C1 segment of cervical spinal cord (tissue), 14 donors: ENCODE measurements at places on chromosomes 2 and 18.

DNA sequence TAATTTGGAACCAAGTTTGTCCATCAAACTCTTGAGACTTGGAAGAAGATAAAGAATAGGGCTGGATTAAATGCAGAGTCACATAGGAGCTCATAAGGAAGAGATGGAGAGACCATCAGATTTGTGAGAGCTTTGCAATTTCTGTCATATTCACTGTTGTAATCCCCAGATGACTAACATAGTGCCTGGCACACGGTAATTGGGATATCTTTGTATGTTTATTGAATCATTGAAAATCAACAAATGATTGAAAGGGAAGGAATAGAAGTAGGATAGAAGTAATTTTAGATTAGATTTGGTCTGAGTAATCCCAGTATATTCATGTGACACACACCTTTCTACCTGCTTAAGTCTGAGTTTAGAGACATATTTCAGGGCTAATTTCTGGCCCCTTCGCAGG, 75.4 kb downstream of the LCLAT1 start:
- no peak for DNase-seq

DNA sequence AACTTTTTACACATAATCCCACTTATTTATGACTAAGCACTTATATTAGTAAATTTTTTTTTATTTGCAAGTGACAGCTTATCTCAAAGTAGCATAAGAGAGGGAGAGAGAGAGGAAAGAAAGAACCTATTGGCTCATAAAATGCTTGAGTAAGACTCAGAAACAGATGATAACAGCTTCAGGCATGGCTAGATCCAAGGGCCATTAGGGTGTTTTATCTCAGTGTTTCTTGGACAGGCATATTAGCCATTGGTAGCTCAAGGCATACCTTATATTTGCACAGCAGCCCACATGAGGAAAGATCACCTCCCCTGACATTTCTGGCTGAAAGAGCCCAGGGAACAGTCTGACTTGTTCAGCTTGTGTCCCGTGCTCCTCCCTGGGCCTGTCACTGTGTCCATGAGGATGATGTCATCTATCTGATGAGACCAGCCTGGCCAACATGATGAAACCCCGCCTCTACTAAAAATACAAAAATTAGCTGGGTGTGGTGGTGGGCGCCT, 64.4 kb downstream of the IL1R2 start:
- DNase-seq: no peak

GRCh38 chr18:10047237-10047636, 133.4 kb downstream of the VAPA start:
- DNase-seq: no peak

DNA sequence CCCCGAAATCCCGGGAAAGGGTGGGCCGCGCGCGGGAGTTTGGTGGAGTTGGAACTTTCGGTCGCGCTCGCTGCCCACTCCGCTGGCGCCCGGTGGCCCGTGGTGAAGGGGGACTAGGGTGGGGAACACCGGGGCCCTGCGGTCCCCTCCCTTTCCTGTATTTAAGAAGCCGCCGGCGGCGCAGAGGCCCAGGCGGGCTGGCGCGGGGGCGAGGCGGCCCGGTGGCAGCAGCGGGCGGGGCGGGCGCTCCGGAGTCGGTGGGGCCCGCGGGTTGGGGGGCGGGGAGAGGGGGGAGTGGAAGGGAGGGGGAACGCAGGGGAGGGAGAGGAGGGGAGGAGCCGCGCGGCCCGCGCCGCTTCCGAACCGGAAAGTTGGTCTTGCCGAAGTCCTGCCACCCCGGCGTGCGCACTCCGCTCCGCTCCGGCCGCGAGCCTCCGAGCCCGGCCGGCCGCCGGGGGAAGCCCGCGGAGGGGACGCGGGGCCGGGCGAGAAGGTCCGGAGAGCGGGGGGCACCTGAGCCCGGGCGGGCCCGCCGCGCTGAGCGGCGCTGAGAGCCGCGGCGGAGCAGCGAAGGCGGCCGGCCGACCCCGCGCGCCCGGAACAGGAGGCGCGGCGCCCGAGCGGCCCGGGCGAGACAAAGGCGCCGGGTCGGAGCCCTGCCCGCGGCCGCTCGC, 425 bp upstream of the SALL3 start:
- peak; percentile 70 for DNase-seq

- DNase-seq: no peak
Observed at GRCh38 chr2:168687314-168687713, 115.1 kb upstream of the NOSTRIN start.

DNA sequence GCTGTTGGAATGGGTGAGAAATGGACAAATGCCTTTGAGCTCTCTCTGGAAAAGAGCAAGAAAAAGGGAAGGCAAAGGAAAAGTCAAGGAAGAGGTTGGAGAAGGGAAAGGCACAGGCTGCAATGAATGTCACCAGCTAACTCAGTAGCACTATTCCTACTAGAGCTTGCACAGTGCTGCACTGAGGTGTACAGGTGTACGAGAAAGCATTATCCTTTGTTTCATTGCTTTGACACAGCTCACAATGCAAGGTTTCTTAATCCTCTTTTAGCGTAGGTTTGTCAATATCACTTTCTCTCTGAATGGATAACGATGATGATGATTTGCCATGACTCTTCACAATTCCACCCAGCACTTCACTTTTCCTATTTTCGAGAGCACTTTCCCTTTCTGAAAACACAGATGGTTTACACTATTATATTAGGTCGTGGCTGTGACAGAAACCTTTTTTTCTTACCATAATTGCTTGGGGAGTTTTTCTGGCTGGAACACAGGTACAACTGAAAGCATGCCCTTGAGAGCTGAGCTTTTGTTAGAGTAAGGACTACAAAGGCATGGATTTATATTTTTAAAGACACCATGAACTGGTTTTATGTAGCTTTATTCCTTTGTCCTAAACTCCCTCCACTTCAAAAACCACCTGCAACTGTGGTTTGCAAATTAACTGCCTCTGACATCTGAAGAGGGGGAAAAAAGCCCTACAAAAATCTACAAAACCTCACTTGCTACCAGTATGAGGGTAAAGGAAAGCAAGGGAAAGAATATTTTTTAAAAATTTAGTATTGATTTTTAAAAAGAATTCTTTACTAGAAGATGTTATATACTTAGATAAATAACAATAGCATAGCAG, 265.5 kb downstream of the TGIF1 start:
- DNase-seq: no peak

GRCh38 chr18:62425465-62426190, 97.2 kb upstream of the ZCCHC2 start:
- DNase-seq: no peak

- no peak for DNase-seq
Observed at GRCh38 chr2:160209516-160209856, 9.4 kb upstream of the ITGB6 start.

- no peak for DNase-seq
Observed at GRCh38 chr2:10935953-10936942, 24.5 kb downstream of the KCNF1 start.

GRCh38 chr2:197675246-197675645, at the start of gene RFTN2:
Gene RFTN2 (minus strand): TSS chr2:197675587. CDS start chr2:197675458, 129 bp downstream.
- no peak for DNase-seq

DNA sequence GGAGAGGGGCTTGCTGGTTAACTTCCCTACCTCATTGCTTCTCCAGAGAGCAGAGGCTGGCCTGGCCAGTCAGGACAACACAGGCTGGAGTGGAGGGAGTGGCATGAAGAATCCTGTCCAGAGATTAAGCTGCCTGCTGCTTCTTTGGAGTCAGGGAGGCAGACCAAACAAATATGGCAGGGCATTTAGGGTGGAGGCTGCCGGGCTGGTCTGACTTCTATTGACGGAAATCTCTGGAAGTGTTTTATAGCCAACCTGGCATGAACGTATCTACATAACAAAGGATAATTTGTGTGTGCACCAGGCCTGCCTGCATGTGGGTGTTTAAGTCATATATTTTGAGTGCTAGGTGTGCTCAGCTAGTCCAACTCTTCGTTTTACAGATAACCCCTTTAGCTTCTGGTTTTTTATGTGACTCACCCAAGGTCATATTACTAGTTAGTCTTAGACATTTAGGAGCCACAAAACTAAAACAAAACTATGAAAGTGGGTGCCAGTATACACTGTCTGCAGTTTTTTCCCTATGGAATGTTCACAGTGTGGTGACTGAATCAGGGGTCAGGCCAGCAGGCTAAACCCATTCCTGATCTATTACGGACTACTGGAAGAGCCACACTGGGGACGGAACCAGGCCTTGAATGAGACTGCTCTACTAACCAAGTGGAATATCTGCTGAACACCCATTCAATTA, 5.5 kb downstream of the NPC1 start:
- no peak for DNase-seq

- DNase-seq: peak; percentile 76
Observed at GRCh38 chr2:45643543-45644542, 7.6 kb upstream of the PRKCE start.

DNA sequence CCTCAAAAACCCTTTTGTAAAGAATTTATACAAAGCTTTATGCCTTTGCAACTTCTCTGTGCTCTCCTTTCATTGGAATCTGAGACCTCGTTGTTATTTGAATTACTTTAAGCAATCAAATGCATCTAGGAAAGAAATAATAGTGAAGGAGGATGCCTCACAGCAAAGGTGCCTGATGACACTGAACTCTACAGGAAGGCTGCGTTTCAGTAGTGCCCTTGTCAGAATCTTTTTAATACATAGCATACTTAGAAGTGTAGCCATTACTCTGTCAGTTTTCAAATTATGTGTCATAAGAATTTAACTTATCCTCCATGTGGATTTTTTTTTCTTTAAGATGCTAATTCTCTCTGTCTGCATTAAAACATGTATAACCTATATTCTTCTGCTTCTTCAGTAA, 9.6 kb upstream of the LYPD6B start:
- no peak for DNase-seq

GRCh38 chr2:21263622-21264021, 139.9 kb downstream of the TDRD15 start:
- DNase-seq: peak; percentile 68

DNA sequence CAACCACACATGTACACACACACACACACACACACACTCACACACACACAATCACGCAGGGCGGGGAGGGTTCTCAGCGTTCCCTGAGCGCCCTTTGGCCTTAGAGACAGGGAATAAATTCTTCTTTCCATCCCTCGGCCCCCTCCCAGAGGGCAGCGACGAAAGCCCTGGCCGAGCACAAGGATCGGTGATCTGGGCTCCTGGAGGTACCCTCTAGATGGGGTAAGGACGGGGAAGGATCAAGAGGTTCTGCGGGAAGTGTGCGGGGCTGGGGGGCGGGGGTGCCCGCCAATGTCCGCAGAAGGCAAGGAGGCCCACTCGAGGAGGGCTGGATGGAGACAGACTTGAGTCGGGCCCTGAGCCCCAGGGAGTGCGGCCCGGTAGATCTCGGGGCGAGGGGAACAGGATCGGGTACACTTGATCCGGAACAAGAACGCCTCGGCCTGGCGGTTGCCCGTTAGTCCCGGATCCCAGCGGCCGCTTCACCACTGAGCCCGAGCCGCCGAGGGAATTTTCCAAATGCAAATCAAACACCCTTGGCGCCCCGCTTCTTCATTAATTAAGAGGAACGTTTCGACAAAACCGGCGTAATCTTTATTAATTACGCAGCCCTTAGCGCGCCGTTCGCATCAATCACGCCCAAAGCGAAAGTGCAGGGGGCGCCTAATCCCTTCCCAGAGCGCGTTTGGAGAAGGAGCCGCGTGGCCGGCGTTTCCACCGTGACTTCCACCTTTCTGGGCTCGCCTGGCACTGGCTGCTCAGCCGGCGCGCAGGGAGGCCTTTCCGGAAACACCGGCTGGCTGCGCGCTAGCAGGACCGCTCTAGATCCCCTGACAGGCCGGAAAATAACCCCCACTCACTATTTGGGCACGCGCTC, 7.0 kb upstream of the PAX3 start:
- no peak for DNase-seq

- DNase-seq: no peak
Observed at GRCh38 chr2:6648596-6649247, 217.0 kb downstream of the CMPK2 start.

DNA sequence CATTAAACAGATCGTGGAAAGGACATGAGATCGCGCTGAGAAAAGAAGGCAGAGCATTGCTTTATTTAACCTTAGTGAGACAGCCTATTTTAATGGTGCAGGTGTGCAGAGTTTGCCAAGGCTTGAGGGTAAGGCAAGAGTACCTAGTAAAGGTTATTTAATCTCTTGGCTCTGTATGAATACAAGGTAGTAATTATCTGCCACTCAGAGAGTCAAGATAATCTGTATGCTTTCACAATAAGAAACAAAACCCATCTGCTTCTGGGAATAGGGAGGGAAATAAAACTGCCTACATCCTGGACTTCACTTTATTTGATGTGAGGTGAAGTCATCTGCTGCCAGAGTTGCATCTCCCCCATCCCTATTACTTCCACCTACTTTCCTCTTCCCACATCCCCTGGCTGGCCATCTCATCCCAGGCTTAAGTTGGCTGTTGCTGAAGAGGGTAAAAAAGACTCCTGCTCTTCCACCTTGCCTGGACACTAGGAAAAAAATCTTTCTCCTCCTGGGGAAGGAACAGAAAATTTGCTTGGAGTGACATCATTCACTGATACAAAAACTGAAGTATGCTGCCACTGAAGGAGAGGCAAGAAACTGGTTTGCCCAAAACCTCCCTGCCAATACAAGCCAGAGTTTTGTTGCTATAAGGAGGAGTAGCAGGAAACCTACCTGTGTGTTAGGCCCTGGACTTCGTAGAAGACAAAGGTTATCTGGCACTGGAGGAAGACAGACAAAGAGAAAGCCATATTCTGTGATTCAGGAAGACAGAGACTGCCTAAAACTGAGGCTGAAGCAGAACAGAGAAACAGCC, 35.8 kb upstream of the ARHGAP25 start:
- DNase-seq: no peak

- DNase-seq: no peak
Observed at GRCh38 chr2:233428438-233428837, 74.1 kb downstream of the DGKD start.

- DNase-seq: no peak
Observed at GRCh38 chr2:229971298-229971790, 49.0 kb downstream of the FBXO36 start.

GRCh38 chr2:166439078-166439477, 55.0 kb downstream of the SCN7A start:
- DNase-seq: no peak

DNA sequence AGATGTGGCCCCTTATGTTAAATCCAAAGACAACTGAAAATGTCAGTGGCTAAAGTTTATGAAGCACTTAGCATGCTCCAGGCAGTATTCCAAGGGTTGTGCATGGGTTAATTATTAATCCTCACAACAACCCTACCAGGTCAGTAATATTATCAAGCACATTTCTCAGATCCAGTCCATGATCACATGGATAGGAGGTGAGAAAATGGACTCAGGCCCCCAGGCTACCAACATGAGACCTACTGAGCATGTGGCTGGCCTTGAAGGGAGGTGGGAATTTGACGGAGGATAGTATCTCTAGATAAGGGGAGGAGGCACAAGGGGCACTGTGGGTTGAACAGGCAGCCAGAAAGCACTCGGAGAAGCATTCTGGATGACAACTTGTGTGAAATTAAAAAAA, 412.0 kb downstream of the MEIS1 start:
- DNase-seq: no peak

- DNase-seq: no peak
Observed at GRCh38 chr2:23291239-23291638, 93.7 kb upstream of the KLHL29 start.

DNA sequence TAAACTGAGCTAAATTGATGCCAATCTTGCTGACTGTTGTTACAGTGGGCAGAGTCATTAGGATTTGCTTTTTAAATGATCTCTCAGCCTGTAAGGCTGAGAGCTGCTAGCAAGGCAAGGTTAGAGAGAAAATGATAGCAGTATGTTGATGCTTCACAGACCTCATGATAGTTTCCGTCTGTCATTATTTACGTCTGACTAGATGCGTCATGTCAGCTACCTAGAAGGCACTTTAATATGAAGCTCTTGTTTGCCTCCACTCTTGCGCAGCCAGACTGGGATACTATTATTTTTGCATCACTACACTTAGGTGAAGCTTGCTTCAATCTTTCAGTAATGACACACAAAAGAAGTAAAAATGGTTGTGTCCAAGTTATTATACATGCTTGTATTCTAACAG, 313.8 kb downstream of the LNPK start:
- DNase-seq: no peak
